Activated effector memory CD4-positive, alpha-beta T cell treated with Interleukin-2 at 50 U/mL for 16 hours (primary cell): ENCODE measurements at places on chromosomes 13 and 19.

DNA sequence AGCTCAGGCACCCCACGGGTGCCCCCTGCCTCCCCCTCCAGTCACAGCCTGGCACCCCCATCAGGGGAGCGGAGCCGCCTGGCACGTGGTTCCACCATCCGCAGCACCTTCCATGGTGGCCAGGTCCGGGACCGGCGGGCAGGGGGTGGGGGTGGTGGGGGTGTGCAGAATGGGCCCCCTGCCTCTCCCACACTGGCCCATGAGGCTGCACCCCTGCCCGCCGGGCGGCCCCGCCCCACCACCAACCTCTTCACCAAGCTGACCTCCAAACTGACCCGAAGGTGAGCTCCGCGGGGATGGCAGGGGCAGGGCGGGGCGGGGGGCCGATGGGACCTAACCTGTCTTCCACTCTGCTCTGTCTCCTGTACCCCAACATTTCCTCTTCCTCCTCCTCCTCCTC lies 25.0 kb downstream of the CKM start:
- no peak for DNase-seq

DNA sequence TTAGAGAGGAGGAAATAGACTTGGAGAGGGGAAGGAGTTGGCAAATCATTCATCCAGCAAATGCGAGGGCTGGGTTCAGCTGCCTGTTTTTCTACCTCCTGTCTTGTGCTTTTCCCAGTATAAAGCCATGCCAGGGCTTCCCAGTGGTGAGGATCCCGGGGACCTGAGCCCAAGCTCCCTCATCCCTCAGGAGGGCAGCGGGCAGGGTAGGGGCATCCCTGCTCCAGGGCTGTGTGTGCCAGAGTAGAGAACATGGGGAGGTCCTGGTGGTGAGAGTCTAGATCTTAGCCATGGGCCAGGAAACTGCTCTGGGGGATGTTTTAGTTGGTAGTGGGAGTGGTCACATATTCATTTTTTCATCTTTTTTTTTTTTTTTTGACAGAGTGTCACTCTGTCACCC lies 43.6 kb downstream of the GPR12 start:
- no peak for DNase-seq

GRCh38 chr13:27481766-27482165 lies 31.4 kb upstream of the MTIF3 start:
- DNase-seq, result no peak

DNA sequence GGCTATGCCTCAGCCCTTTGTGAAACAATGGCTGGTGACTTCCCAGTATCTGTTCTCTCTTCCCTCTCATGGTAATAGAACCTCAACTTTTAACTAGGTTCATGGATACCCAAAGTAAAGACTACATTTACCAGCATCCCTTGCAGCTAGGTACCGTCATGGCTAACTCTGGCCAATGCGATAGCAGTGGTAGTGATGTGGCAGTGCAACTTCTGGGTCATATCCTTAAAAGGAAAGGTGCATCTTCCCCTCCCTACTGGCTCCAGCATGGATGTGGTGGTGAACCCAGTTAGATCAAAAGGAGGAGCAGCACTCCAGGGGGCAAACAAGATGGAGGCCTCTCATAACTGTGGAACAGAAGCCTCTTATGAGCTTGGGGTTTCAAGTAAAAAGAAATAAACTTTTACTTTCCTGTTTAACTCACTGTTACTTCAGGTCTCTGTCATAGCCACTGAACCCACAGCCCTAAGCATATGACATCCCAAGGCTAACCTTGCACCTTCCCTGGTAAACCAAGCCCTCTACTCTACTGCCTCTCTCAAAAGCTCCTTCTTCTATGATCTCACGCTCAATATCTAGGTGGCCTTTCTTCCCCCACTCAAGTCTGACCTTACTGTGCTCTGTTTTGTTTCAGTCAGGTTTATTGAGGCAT lies 104.4 kb downstream of the DOCK9 start:
- no peak for DNase-seq

DNA sequence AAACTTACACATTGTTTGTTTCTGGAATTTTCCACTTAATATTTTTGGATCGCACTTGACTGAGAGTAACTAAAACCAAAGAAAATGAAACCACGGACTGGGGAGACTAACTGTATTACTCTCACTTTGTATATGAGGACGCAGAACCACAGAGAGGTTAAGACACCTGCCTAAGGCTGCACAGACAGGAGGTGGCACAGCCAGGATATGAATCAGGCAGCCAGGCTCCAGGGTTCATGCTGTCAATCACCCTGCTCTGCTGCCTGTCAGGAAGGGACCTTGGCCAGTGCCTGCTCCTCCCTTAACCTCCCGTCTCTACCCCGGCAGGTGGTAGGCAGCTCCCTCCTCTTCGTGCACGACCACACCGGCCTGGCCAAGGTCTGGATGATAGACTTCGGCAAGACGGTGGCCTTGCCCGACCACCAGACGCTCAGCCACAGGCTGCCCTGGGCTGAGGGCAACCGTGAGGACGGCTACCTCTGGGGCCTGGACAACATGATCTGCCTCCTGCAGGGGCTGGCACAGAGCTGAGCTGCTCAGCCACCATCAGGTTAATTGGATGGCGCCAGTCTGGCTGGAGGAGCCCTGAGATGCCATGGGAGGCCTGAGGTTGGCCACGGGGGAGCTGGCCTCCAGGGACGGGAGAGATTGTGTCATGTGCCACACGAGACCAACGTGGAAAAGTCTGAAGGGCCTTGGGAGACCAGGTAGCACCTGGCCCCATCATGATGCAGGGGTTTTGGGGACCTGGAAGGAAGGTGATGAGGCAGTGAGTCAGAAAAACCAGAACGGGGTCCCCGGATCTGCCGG lies 11.0 kb downstream of the ACTMAP start:
- DNase-seq, result no peak

DNA sequence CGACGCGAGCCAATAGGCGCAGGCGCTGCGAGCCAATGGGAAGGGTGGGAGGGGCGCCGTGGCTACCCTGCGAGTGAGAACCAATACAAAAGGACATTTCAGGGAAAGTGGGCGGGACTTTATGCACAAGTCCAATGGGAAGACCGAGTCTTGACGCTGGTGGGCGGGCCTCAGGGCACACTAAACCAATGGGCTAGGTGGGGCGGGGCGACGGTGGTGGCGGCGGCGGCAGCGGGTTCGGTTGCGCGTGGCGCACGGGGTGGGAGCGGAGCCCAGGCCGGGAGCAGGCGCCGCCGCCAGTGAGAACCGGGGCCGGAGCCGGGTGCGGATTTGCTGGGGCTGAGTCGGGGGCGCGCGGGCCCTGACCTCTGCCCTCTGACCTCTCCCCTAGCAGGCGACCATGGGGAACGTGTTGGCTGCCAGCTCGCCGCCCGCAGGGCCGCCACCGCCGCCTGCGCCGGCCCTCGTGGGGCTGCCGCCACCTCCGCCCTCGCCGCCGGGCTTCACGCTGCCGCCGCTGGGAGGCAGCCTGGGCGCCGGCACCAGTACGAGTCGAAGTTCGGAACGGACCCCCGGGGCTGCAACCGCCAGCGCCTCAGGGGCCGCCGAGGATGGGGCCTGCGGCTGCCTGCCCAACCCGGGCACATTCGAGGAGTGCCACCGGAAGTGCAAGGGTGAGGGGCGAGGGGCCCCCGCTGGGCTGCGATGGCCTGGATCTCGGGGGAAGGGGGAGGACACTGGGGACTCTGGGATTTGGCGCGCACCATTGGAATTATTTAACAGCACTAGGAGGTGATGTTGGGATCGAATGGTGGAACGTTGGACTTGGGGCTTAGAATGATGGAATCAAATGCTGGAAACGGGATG lies at the start of gene TOMM40:
TOMM40 (plus strand) TSS at position 239 of the 867 bp plus-strand sequence; CDS start at position 401, 162 bp downstream.
- peak; percentile 100 for DNase-seq

- DNase-seq, result no peak
Measured at GRCh38 chr19:21472507-21472906, 32.9 kb upstream of the ZNF429 start.
